Kidney (tissue), 22 donors: ENCODE measurements at places on chromosomes 3 and 15. TPM values are rescaled to one million over a fixed set of nuclear protein-coding genes. Genes with fewer than 3 reads are reported as not detected.

- DNase-seq = no peak
These were observed 212.2 kb downstream of the FOXP1 start for GRCh38 chr3:71371282-71371681.

DNA sequence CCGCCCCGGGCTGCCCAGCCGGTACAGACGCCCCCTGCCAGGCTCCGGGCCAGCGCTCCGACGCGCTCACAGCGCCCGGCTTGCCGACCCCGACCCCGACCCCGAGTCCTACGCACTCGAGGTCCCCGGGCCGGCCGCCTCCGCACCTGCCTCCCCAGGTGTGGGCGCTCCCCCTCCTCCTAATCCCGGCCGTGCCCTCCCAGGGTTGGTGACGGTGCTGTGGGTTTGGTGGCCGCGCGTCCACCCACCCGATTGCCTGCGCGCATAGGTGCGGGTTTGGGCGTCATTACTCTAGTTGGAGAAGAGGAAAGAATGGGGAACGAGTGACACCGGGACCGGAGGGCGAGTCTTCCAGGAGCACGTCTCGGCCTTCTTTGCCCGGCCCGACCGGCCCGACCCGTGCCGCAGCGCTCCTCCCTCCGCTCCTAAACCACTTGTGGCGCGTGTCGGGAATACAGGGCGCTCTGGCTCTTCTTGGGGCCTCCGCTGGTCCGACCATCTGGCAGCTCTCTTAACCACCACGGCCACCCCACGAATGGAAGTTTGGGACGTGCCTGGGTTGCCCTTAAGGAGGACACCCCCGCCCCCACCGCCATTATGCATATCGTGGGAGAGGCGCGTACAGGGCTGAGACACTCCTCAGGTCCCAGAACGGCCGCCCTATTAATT, 810 bp upstream of the THRB start:
- DNase-seq = peak; percentile 71

GRCh38 chr3:32165442-32165841, 59.0 kb downstream of the GPD1L start:
- no peak for DNase-seq

The ABHD6 gene
- 21.4 TPM for polyA plus RNA-seq

- DNase-seq = no peak
These were observed 1024.8 kb downstream of the TBL1XR1 start for GRCh38 chr3:176172492-176172891.

The GOLGA8R gene
- 0.41 TPM for polyA plus RNA-seq

DNA sequence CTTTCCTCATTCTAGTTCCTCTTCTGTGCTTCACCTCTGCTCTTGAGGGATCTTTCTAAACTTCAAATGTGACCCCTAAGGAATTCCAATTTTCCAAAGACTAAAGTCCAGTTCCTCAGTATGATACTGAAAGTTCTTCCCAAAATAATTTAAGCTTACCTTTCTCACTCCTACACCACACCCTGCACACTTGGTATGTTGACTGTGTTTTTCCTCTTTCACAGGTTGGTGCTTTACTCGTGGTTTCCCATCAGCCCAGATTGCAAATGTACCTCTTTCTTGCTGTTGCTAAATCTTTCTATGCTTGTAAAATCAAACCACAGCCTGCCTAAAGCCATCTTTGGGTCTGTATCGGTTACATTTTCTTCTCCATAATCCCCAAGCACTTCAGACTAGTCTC, 30.5 kb upstream of the CLDN16 start:
- no peak for DNase-seq

GRCh38 chr3:89606151-89606550, 498.7 kb downstream of the EPHA3 start:
- DNase-seq = no peak

The CD47 gene
- polyA plus RNA-seq = 61.7 TPM
